ENCODE measurements at places on chromosomes 12 and 14. TPM values are rescaled to one million over a fixed set of nuclear protein-coding genes. Genes with fewer than 3 reads are reported as not detected.

GRCh38 chr12:96365604-96366380 lies 34.4 kb downstream of the CDK17 start:
- H3K4me1 ChIP-seq = peaks cover 20% of the 10 kb centered on the region
- H3K36me3 ChIP-seq = no peaks in the 10 kb centered on the region
- no peaks in the 10 kb centered on the region for H3K27me3 ChIP-seq
- no peak for DNase-seq
- H3K27ac ChIP-seq = no peak overlapping the region

DNA sequence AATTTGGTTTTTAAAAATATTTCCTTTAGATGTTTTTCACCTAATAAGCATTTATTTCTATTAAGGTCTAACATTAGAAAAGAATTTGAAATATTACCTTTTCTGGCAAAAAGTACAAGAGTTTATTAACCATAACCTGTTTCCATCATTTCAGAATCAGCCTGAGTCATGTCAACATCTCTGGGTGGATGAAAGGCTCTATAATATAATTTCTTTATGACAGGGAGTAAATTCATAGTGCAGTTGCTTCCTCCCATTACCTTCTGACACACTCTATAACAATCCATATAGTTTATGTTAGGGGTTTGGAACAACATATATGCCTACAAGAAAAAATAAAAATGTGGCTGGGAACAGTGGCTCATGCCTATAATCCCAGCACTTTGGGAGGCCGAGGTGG lies 134.5 kb downstream of the SLC2A13 start:
- H3K4me1 ChIP-seq = no peaks in the 10 kb centered on the region
- no peaks in the 10 kb centered on the region for H3K36me3 ChIP-seq
- DNase-seq = no peak
- no peaks in the 10 kb centered on the region for H3K27me3 ChIP-seq

GRCh38 chr14:71883094-71883493 lies 49.1 kb upstream of the RGS6 start:
- no peak overlapping the region for H3K27ac ChIP-seq
- H3K4me1 ChIP-seq = no peaks in the 10 kb centered on the region
- H3K36me3 ChIP-seq = no peaks in the 10 kb centered on the region
- no peak overlapping the region for H3K4me3 ChIP-seq
- H3K27me3 ChIP-seq = peaks cover 52% of the 10 kb centered on the region

- DNase-seq = no peak
- H3K27ac ChIP-seq = no peak overlapping the region
- no peak overlapping the region for H3K4me3 ChIP-seq
- no peaks in the 10 kb centered on the region for H3K36me3 ChIP-seq
- H3K27me3 ChIP-seq = no peaks in the 10 kb centered on the region
Observed at GRCh38 chr12:115273456-115273855, 589.5 kb upstream of the TBX3 start.

- DNase-seq = no peak
- H3K36me3 ChIP-seq = no peaks in the 10 kb centered on the region
- no peak overlapping the region for H3K4me3 ChIP-seq
- H3K27ac ChIP-seq = no peak overlapping the region
Observed at GRCh38 chr14:103313704-103314103, 20.3 kb upstream of the EIF5 start.

DNA sequence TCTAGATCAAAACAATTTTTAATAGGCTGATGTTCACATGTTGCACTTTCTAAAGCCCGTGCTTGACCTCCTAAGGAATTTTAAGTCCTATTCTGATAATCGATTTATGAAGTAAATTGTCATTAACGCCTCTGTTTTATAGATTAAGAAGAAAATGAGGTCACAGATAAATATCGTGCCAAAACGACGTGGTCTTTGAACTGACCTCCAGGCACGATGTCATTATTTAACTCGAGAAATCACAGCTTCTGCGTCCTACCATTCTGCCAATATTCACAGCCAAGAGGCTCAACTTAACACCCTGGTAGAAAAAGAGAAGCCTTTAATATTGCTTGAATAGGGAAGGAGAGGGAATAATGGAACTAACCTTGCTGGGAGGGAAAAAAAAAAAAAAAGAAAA lies 888 bp upstream of the EEA1 start:
- peaks cover 28% of the 10 kb centered on the region for H3K36me3 ChIP-seq
- H3K27ac ChIP-seq = peak overlapping the region; percentile 95
- peaks cover 41% of the 10 kb centered on the region for H3K4me1 ChIP-seq
- peak overlapping the region; percentile 78 for H3K4me3 ChIP-seq
- no peaks in the 10 kb centered on the region for H3K27me3 ChIP-seq
- no peak for DNase-seq

GRCh38 chr12:108700833-108701541 lies 30.3 kb downstream of the CORO1C start:
- H3K27ac ChIP-seq = no peak overlapping the region
- peaks cover 47% of the 10 kb centered on the region for H3K4me1 ChIP-seq
- H3K36me3 ChIP-seq = peaks cover 56% of the 10 kb centered on the region
- DNase-seq = no peak
- H3K27me3 ChIP-seq = no peaks in the 10 kb centered on the region

DNA sequence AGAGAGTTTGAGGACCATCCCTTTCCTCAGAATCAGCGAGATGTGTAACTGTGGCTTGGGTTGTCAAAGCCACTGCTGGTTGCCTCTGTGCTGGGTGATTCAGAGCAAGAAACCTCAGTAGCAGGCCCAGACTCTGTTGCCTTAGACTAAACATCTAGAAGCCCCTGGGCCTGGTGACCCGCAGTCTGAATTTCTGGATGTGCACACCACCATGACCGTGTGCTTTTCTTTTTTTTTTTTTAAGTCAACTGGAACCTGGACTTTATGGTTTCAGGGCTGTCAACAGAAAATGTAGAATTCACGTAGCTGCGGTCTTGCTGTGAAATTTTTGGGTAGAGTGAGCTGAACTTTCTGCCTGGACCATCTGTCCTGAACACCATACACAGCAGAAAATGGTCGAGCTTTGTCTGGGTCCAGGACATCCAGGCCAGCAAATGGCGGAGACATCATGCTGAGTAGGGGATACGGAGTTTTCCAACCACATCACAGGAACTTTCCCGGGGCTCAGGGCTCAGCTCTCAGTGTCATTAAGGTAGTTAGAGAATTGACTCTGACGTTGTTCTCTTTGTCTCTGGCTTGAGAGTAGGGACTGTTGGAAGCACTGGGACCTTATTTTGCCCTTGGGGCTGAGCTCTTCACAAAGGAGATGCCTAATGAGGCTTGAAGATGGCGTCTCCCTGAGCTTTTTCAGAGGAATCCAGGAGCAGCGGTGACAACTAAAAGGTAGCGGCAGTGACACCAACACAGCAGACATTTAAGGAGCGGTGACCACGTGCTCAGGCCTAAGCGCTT lies 23.0 kb upstream of the BATF start:
- H3K36me3 ChIP-seq = no peaks in the 10 kb centered on the region
- H3K4me3 ChIP-seq = no peak overlapping the region
- no peak overlapping the region for H3K27ac ChIP-seq
- DNase-seq = no peak
- H3K4me1 ChIP-seq = peaks cover 5% of the 10 kb centered on the region

DNA sequence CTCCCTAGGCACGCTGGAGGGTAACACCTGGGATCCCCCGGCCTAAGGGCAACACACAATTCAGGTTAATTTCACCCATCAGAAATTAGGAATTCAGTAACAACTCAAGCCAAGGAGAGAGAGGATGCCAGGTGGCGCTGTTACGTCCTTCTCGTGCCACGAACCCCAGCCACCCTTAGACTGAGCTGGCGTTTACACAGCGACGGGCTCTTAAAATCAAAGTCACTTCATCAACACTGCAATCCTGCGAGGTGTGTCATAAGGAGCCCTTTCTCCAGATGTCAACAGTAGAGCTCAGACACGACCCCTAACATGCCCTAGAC lies 110.6 kb upstream of the TMEM132D start:
- H3K27me3 ChIP-seq = no peaks in the 10 kb centered on the region
- no peaks in the 10 kb centered on the region for H3K36me3 ChIP-seq
- no peak overlapping the region for H3K4me3 ChIP-seq
- no peak overlapping the region for H3K27ac ChIP-seq
- DNase-seq = no peak

GRCh38 chr12:6791931-6792520 lies 2.7 kb downstream of the CD4 start:
- H3K36me3 ChIP-seq = no peaks in the 10 kb centered on the region
- H3K27me3 ChIP-seq = peaks cover 85% of the 10 kb centered on the region
- H3K4me1 ChIP-seq = no peaks in the 10 kb centered on the region
- no peak for DNase-seq

DNA sequence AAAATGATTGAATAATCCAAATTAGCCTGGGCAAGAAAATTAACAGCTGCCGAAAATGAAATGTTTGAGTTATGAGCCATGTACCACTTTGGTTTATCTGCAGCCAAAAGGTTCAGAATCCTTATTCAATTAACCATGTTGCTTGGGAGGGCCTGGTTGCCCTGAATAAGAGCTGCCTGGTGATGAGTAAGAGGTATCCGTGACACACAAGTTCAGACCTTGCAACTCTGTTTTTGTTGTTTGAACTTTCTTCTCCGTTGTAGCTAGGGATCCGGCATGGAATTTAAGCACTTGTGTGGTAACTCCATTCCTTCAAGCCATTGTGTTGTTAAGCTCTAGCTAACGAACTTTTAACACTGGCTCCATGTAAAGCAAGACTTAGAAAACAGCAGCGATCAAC lies 35.7 kb downstream of the FOXA1 start:
- peaks cover 17% of the 10 kb centered on the region for H3K4me1 ChIP-seq
- H3K4me3 ChIP-seq = no peak overlapping the region
- DNase-seq = no peak
- no peak overlapping the region for H3K27ac ChIP-seq
- H3K27me3 ChIP-seq = no peaks in the 10 kb centered on the region
- peaks cover 41% of the 10 kb centered on the region for H3K36me3 ChIP-seq

GRCh38 chr12:9381619-9382018 lies 173.4 kb upstream of the PZP start:
- no peak overlapping the region for H3K27ac ChIP-seq
- no peaks in the 10 kb centered on the region for H3K36me3 ChIP-seq
- peak; percentile 14 for DNase-seq
- no peak overlapping the region for H3K4me3 ChIP-seq
- H3K4me1 ChIP-seq = no peaks in the 10 kb centered on the region

DNA sequence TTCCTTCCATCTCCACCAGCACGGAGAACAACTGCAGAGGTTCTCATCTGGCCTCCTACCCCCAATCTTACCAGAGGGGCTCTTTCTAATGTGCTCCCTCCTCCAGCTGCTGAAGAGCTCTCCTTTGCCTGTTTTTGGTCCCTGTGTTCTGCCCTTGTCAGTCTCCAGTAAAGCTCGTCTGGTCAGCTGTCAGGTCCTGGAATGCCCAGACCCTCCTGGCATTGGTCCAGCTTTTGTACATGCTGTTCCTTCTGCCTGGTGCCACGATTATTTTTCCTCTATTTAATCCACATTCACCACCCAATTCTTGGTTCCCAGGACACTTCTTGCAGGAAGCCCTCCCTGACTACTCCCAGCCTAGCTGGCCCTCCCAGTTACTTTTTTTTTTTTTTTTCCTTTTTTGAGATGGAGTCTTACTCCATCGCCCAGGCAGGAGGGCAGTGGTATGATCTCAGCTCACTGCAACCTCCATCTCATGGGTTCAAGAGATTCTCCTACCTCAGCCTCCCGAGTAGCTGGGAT lies 6.5 kb downstream of the SLC8B1 start:
- no peaks in the 10 kb centered on the region for H3K27me3 ChIP-seq
- H3K4me1 ChIP-seq = peaks cover 8% of the 10 kb centered on the region
- H3K4me3 ChIP-seq = no peak overlapping the region

GRCh38 chr14:88599326-88599725 lies 36.5 kb downstream of the ZC3H14 start:
- H3K27ac ChIP-seq = no peak overlapping the region
- DNase-seq = no peak
- no peak overlapping the region for H3K4me3 ChIP-seq
- peaks cover 8% of the 10 kb centered on the region for H3K4me1 ChIP-seq
- H3K36me3 ChIP-seq = peaks cover 53% of the 10 kb centered on the region

GRCh38 chr12:3202734-3203446 lies 125.7 kb downstream of the TSPAN9 start:
- peaks cover 14% of the 10 kb centered on the region for H3K36me3 ChIP-seq
- DNase-seq = peak; percentile 61
- H3K27ac ChIP-seq = no peak overlapping the region

GRCh38 chr12:89494411-89495231 lies 30.0 kb downstream of the GALNT4 start:
- DNase-seq = no peak
- peak overlapping the region; percentile 73 for H3K27ac ChIP-seq
- H3K4me3 ChIP-seq = no peak overlapping the region
- peaks cover 27% of the 10 kb centered on the region for H3K36me3 ChIP-seq
- no peaks in the 10 kb centered on the region for H3K27me3 ChIP-seq

DNA sequence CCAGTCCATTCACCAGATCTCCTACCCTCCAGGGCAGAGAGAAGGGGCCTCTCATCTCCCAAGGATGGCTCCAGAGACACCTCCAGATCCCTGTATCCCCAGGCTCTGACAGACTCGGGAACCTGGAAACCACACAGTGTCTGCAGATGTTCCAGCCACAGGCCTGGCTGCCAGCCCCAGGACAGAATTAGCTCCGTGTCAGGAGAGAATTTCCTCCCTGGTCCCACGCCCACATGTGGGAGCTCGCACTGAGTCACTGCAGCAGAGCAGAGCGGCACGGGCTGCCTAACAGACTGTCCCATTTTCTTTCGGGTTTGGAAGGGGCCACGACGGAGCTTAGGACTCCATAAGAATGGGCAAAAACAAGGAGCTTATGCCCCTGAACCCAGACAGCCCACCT lies 33.6 kb downstream of the CMKLR1 start:
- H3K4me3 ChIP-seq = no peak overlapping the region
- H3K36me3 ChIP-seq = peaks cover 18% of the 10 kb centered on the region
- no peaks in the 10 kb centered on the region for H3K27me3 ChIP-seq
- DNase-seq = peak; percentile 51
- H3K27ac ChIP-seq = peak overlapping the region; percentile 19

DNA sequence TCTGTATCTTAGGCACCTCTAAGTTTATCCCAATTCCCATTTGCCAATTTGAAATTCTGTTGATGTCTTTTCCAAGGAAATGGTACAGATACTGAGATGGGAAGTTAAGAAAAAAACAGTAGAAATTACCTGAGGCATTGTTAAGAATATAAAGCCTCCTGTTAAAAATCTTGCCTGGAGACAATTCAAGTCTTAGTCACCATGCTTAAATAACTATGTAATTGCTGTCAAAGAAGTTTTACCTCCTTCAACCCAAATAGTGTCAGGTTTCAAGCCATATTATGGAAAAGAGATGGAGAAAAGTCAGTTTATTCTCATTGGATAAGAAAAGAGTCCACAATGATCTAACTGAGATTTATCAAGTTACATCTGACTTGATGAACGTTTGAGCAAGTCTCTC lies 974.7 kb downstream of the GALC start:
- DNase-seq = no peak
- H3K4me3 ChIP-seq = no peak overlapping the region
- H3K4me1 ChIP-seq = no peaks in the 10 kb centered on the region
- H3K27ac ChIP-seq = no peak overlapping the region

The CLEC6A gene
- not detected for total RNA-seq

The GPR68 gene
- total RNA-seq = not detected

The ZNF605 gene
- 32.8 TPM for total RNA-seq

The PRR4 gene
- 3.1 TPM for total RNA-seq

The PLCZ1 gene
- not detected for total RNA-seq

The ARHGEF25 gene
- 2.2 TPM for total RNA-seq

The KRT81 gene
- 0.61 TPM for total RNA-seq

The KRT6C gene
- total RNA-seq = not detected

The SYNE3 gene
- 1.1 TPM for total RNA-seq

The LRTM2 gene
- not detected for total RNA-seq

The TAS2R50 gene
- total RNA-seq = 1.8 TPM

The STK38L gene
- total RNA-seq = 30.3 TPM

The GNB3 gene
- total RNA-seq = not detected

The APOF gene
- not detected for total RNA-seq

The OAS2 gene
- total RNA-seq = 211 TPM

All from Calu3 (cell line).